ENCODE measurements at places on chromosomes 12 and 14.

DNA sequence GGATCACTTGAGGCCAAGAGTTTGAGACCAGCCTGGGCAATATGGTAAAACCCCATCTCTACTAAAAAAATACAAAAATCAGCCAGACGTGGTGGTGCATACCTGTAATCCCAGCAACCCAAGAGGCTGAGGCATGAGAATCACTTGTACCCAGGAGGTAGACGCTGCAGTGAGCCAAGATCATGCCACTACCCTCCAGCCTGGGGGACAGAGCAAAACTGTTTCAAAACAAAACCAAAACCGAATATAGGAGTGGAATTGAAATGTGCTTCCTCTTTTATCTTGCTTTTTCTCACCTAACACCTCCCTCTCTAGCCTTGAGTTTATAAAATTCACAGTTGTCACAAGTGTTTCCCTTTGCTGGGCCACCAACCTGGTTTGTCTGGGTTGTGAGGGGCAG, 181.9 kb downstream of the PAH start:
- no peak for DNase-seq

DNA sequence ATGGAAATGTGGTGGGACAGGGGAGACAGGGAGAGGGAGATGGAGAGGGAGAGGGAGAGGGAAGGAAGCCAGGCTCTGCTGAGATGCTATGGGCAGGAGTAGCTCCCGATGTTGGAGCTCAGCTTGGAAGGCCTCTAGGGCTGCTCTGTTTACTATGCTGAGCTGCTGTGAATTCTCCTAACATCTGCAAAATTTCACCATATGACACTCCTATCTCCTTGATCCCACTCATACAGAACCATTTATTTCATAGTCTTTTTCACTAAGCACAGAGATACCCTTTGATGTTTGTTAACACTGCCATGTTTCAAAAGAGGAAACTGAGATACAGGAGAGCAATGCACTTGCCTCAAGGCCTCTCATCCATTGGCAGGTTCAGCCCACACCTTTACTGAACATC, 60.7 kb downstream of the C12orf75 start:
- no peak for DNase-seq

DNA sequence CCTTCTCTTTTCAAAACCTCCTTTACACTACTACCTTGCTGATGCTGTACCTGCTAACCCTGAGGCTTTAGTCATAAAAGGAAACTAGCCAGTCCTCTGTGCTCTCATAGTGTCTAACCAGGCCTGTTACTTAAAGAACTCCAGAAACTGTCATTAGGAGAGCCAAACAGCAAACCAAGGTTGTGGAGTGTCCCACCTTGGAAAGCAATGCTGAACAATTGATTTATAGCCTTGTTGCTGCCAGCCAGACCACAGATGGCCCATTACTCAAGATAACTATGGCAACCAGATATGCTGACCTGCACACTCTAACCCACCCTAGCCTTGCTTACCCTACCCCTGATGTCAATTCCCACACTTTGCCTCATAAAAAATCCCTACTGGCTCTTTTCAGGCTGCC, 26.5 kb upstream of the BCAT1 start:
- DNase-seq = no peak

GRCh38 chr14:51124029-51124428, 29.1 kb upstream of the TRIM9 start:
- no peak for DNase-seq

- no peak for DNase-seq
Observed at GRCh38 chr12:109797905-109798669, 35.1 kb downstream of the TRPV4 start.
